ENCODE measurements at places on chromosomes 5 and 9.

- no peak for DNase-seq
Measured at GRCh38 chr5:163566678-163567077, 61.3 kb downstream of the MAT2B start.

DNA sequence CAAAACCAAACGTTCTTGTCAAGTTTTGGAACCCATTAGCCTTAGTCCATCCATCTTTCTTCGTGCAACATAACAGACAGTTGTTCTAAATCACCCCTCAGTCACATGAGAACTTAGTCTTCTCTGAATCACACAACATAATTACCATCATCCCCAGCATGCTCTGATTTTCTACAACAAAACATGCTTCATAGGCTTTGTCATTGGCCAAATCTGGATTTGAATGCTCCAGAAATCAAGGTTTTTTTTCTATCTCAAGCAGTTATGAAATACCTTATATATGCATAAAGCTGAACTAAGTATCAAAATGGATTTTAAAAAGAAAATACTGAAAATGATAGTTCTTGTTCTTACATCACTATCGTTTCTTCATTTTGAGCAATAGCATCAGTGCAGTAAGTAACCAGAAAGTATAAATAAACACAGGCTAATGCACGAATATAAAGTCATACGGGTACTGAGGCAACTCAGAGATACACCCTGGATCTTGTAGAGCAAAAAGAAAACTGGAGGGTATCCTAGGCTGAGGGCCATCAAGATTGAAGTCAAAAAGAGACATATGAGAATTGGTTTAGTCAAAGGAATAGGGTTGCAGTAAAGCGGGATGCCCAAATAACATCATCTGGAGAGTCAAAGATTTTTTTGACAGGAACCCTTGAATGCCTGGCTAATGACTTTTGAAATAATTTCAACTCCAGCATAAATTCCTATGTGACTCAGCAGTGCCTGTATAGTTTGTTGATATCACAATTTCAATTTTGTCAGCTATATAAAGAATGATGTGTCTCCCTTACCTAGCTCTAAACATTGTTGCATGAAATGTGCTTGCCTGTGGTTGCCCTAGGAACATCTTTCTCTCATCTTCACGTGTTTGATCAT lies 164.7 kb downstream of the ADAMTSL1 start:
- DNase-seq, result no peak

DNA sequence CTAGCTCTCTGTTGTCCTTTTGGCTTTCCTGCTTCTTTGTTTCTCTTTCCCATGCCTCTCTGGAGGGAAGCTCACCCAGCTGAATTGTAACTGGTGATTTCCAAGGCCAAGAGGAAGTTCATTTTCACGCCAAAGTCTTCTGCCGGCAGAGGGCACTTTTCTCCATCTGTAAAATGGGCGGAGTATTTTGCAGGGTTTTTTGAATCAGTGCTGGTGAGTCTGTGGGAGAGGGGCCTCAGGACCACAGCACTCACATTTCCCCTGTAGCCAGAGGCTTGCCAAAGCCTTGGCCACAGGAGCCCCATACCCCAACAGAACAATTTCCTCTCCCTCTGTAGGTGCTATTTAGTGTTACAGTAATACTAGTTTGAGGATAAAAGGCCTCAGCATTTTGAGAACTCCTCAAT lies 42.3 kb upstream of the MATR3 start:
- no peak for DNase-seq

GRCh38 chr9:137647096-137647714 lies 28.4 kb downstream of the EHMT1 start:
- DNase-seq, result no peak

GRCh38 chr5:98065261-98065909 lies 708.1 kb upstream of the RGMB start:
- no peak for DNase-seq

GRCh38 chr9:4489562-4489918 lies 728 bp upstream of the SLC1A1 start:
- no peak for DNase-seq

GRCh38 chr5:21806271-21806670 lies 1046.9 kb downstream of the CDH12 start:
- no peak for DNase-seq

DNA sequence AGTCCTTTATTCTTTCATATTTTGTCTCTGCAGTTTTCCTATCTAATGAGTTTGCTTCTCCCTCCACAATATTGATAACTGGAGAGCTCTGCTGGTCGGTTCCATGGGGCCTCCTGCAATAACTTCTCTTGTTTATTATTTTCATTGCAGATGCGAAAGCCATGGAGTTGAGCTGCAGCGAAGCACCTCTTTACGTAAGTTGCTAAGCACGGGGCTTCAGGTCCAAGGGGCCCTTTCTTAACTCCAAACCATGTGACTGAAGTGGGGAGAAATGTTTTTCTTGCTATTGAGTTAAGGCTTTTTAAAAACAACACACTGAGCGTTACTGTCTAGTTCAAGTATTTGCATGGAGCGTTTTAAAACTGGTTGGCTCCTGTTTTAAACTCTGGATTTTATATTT lies 58.7 kb downstream of the ARHGEF28 start:
- DNase-seq, result no peak

- no peak for DNase-seq
Measured at GRCh38 chr5:179051784-179052183, 8.4 kb upstream of the ZNF354C start.

GRCh38 chr5:8924054-8924793 lies 621.7 kb downstream of the SEMA5A start:
- DNase-seq, result no peak

DNA sequence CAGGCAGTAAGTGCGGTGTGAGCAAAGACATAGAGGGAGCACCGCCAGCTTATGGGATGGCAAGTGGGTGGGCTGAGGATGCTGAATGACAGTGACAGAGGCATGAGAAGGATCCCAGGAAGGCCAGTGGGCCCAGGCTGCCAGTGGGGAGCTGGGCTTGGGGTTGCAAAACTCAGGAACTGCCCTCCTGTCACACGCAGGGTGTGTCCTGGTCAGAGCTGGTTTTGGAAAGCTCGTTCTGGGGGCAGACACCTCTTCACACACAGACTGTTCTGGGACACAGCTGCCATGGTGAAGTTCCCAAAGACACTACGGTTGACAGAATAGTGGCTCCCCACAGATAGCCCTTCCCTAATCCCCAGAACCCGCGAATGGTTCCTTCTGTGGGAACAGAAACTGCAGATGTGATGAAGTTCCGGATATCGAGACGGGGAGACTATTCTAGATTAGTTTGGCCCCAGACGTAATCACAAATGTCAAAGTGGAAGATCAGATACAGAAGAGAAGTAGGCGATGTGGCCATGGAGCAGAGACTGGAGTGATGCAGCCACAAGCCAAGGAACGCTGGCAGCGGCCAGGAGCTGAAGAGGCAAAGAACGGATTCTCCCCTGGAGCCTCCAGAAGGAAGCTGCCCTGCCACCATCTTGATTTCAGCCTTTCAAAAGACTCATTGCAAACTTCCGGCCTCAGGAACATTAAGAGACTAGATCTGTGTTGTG lies 159.0 kb downstream of the COL23A1 start:
- DNase-seq, result no peak

DNA sequence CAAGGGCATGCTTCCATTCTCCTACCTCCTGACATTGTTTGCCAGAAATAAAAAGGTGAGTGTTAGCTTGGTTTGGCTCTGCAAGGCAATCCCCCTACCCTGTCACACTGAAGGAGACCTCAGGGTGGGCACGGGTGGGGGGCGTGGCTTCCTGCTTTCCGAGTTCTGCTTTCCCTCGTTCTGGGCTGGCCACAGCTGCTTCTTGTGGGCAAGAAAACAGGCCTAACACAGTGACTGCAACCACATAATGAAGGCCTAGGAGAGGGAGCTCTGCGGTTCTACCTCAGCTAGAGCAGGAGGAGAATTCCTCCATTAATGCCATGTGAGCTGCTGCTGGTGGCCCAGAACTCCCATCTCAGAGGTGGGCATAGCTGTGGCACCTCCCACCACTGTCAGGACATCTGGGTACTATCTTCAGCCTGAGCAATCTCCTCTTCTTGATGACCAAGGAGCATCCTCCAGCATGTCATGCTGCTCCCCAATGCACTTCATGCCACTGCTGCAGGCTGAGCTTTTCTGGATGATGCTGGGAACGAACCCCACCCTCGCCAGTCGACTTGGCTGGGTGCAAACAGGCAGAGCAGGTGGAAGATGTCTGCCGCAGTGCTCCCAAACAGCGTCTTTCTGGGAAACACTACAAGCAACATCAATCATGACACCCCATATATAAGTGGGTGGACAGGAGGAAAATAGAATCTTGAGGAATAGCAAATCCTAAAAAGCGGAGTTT lies 139.5 kb upstream of the RAPGEF1 start:
- DNase-seq, result no peak

- no peak for DNase-seq
Measured at GRCh38 chr5:138541511-138542179, 1.4 kb downstream of the ETF1 start.

DNA sequence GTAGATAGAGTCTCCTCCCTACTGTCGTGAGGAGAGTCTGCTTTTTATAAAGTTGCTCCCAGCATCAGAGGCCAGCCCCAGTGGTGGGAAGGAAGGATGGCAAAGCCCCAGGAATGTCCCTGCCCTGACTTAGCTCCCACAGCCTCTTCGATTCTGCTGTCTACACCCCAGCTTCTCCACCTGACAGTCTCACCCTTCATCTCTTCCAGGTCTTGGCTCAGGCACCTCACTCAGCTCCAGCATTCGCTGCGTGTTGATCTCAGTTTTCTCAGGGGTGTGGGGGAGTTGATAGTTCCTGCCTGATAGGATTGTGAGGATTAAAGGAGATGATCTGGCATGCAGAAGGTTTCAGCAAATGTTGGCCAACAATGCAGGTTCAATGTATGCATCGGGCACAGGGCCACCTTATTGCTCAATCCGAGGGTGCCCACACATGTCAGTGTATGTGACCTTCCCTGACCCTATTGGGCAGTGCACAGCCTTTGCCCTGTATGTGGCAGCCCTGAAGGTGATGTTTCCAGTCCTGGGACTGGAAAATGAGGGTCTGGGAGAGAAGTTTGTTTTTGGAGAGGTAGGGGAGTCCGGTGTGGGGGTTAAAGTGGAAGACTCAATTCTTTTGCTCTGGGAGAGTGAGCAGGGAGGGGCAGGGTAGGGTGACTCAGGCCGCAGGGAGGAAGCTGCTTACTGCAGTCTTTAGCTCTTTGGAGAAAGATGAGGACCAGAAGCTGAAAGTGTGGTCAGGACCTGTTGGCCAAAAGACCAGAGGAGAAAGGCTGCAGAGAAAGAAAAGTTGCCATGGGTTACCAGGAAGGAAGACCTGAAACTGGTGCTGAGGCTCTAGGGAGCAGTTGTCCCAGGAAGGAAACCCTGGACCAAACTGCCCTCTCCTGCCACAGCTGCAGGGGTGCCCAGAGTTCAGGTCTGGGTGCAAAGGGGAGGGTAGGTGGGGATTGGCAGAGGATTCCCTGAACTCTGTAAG lies 153.2 kb downstream of the MACROH2A1 start:
- DNase-seq, result no peak

DNA sequence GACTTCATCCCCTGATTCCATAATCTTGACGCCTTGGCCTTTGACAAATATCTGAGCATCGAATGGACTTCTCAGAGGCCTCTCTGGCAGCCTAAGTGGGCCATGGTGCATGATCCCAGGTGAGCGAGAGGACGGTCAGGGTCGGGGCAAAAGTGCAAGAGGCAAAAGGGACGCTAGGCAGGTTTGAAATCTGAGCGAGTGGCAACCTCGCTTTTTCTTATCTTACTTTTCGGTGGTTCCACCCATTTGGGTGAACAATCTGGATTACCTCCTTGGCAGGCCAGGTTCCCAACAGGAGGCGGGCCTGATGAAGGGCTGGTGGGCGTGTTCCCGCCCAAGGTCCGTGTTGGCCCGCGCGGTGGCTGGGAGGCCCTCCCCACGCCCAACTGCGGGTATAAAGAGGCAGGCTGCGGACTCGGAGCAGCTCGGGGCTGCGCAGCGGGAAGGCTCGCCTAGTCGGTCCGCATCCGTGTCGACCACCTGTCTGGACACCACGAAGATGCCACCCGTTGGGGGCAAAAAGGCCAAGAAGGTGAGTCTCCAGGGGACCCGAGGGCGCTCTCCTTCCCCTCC lies at the start of gene BHMT:
BHMT (plus strand) TSS at position 423 of the 573 bp plus-strand sequence; CDS start at position 500, 77 bp downstream.
- DNase-seq, result no peak

GRCh38 chr5:179819296-179820126 lies 1.2 kb upstream of the SQSTM1 start:
- no peak for DNase-seq

- no peak for DNase-seq
Measured at GRCh38 chr5:82808960-82809359, 268.2 kb downstream of the TMEM167A start.

- DNase-seq, result no peak
Measured at GRCh38 chr9:136228107-136228875, 17.3 kb downstream of the QSOX2 start.

- DNase-seq, result no peak
Measured at GRCh38 chr5:105789246-105789645, 1881.5 kb downstream of the EFNA5 start.

DNA sequence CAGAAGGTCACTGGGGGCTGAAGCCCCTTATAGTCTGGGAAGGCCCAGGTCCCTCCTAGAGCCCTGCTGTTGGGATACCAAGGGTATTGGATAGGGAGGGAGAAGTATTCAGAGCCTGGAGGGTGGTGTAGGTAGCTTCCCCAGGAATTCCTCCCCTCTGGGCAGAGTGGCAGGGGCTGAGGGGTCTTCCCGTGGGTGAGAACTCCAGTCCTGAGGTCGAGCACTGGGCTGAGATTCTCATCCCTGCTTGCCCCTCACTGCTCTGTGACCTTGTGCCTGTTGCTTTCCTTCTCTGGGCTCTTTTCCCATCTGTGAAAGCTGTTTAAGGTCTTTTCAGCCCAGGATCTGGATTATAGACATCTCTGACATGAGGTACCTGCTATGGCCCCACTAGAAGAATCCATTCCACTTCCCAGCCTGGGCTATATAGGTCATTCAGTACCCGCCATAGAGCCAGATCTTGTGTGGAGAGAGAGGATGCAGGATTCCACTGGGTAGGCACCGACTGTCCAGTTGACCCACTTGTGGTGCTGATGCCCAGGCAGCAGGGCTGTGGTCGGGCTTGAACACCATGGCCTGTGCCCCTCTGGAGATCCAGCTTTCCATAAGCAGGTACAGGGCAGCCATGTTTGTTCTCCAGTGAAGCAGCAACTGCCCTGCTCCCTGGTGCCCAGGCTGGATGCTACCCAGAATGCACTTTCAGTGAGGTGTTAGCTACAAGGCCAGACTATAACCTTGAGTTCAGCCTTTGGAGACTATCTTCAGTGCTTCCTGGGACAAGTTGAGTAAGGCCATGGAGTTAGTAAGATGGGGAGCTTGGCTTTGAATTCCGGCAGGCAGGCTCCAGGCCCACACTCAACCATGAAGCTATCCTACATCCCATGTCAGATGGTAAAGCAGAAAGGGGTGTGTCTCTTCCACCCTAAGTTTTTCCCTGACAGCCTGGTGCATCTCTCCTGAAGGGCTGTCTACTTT lies 60.1 kb downstream of the AMBP start:
- DNase-seq, result no peak

GRCh38 chr5:118247458-118247857 lies 740.9 kb downstream of the DTWD2 start:
- DNase-seq, result no peak

DNA sequence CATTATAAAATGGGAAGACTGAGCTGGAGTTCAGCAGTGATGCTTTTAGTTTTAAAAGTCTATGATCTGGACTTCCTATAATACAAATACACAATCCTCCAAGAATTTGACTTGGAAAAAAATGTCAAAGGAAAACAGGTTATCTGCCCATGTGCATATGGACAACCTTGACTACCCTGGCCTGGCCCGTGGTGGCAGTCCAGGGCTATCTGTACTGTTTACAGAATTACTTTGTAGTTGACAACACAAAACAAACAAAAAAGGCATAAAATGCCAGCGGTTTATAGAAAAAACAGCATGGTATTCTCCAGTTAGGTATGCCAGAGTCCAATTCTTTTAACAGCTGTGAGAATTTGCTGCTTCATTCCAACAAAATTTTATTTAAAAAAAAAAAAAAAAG lies 17.3 kb downstream of the MOCS2 start:
- no peak for DNase-seq

- DNase-seq, result no peak
Measured at GRCh38 chr9:72871685-72872084, 81.2 kb downstream of the ALDH1A1 start.

Measured in activated naive CD4-positive, alpha-beta T cell (primary cell).